ENCODE measurements at places on chromosomes 6 and 20.

DNA sequence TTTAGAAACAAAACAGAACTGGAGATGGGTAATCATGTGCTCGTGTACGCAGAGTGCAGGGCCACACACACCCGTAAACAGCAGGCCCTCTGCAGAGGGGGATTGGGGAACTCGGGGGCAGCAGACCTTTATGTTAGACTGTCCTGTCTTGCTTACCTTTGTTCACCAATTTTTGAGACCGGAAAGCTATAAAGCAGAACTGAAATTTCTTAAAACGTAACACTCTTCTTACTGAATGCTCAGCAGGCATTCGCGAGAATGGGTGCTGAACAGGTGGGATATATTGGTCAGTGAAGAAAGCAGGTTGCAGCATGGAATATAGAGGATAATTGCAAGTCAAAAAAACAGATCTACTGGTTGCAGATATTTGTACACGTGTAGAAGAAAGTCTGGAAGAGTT is 211.1 kb downstream of the BMP7 start:
- no peak for DNase-seq

GRCh38 chr20:42270539-42270938 is 652.4 kb upstream of the CHD6 start:
- no peak for DNase-seq

DNA sequence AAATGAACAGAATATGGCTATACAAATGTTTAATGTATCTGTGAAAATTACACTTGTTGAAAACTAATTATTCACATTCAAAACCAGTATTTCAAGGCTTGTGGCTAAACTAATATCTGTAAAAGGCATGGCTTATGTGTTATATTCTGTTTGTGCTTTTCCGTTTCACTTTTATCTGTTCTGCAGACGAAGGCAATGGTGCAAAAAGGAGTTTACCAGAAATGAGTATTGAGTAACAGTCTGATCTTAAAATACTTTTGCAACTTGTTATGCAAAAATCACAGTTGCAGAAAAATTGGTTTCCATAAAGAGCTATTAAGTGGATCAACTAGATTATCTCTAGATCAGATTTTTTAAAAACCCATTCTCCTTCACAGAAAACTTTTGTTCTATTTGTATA is 9.4 kb upstream of the STX11 start:
- DNase-seq = no peak

GRCh38 chr6:132888701-132889100 is 74.3 kb downstream of the RPS12 start:
- no peak for DNase-seq

GRCh38 chr20:45402946-45403345 is 5.1 kb upstream of the DBNDD2 start:
- no peak for DNase-seq

DNA sequence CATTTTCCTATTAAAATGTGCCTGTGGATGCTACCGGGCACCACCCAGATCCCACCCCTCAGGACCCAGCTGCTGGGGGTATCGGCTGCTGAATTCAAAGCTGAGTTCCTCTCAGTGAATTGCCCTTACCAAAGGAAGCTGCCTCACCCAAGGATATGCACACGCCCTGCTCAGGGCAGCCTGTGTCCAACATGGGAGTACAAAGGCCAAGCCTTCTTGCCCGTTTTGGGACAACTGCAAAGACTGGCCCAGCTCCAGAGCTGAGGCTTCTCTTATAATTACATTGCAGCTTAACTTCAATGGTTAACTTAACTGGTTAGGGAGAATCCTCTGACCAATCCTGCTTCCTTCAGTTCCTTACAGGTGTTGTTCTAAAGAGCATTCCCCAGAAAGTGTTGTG is 19.8 kb upstream of the FANCE start:
- DNase-seq = no peak

- no peak for DNase-seq
Observed at GRCh38 chr20:47878601-47879027, 93.3 kb upstream of the SULF2 start.

- no peak for DNase-seq
Observed at GRCh38 chr6:167700199-167700598, 126.5 kb upstream of the AFDN start.

GRCh38 chr20:1858871-1859270 is 36.3 kb upstream of the SIRPA start:
- DNase-seq = no peak

DNA sequence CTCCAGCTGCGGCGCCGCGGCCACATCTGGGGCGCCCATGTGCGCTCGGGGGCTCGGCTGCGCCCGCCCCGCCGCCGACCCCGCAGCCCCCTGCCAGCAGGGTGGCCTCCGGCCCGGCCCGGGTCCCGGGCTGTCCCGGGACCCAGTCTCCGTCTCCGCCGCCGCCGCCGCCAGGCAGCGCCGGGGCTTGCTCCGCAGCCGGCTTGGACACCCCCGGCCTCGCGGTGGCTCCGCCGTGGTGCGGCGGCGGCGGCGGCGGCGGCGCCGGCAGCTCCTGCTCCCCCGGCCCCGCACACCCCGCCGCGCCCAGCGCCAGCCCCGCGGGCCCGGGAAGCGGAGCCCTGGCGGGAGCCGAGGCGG is 219 bp downstream of the ISM1 start:
- no peak for DNase-seq

- DNase-seq = no peak
Observed at GRCh38 chr6:75424618-75425548, 68.7 kb downstream of the FILIP1 start.

GRCh38 chr6:10585209-10585845 is 64.2 kb downstream of the GCNT2 start:
- no peak for DNase-seq

DNA sequence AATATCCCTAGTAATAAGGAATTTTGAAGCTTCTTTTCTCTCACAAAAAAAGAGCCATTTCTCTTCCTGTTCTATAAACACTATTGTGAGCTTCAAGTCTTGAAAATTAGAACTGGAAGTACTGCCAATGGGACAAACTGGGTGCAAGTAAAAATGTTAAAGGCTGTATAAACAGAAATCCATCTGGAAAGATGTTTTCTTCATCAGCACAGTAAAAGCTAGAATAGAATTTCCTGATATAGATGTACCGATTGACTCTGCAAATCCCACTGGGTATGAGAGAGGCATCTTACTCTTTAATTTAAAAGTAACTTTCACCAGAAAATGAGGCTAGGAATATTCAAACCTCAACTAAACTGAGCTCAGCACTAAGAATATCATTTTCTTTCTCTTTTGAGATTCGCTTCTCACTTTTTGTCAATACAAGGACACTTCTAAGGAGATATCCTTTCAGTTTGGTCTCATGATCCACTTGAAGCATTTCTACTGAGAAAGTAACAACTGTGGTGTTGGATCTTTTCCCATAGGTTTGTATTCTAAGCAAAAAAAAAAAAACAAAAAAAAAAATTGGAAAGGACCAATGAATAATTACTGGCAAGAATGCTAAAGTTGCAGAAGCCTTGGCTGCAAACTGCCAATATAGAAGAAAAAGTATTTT is 169.0 kb upstream of the PRDM1 start:
- DNase-seq = no peak

DNA sequence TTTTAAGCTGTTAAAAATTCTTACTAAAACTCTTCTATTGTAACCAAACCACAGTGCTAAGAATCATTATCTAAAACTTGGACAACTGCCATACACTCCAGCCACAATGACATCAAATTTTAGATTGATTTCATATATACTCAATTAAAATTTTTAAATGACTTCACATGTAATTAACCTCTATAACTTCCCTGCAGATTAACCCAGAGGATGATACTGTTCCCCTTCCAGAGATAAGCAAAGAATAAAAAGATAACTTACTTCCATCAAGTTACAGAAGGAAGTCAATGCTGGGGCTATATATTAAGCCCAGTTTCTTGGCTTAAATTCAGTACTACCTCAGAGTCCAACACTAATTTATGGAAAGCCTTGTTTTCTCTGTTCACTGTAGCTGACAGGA is 71.3 kb downstream of the ARHGAP18 start:
- DNase-seq = no peak

DNA sequence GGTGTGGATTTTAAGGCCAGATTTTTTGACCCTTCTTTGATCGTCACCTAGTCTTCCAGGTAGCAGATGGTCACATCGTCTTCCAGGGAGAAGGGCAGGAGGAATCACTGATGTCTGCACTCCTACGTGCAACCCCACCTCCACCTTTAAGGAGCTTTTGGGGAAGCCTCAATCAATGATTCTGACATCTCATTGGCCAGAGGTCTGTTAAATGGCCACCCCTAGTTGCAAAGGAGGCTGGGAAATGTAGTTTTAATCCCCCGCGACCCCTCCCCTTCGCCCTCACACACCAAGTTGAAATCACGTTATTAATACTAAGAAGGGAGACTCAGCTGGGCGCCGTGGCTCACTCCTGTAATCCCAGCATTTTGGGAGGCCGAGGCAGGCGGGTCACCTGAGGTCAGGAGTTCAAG is 151.4 kb downstream of the BCAS1 start:
- no peak for DNase-seq

GRCh38 chr20:59170406-59171349 is 7.1 kb downstream of the ZNF831 start:
- no peak for DNase-seq

- no peak for DNase-seq
Observed at GRCh38 chr6:108518714-108519576, 41.8 kb upstream of the FOXO3 start.

DNA sequence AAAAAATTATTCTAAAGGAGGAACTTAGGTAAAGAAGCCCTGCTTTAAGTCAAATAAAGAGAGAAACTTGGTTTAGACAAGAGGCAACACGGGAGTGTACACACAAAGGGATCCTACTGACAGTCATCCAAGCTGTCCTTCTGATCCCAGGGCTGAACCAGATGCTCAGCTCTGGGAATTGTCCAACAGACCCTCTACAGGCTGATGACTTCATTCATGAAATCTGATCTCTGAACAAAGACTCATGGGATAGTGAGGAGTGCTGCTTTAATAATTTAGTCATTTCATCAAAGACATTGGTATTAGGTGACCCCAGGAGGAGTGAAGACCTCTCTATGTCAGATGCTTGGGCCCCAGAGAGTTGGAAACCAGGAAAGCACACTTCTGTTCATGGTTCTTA is 65.6 kb upstream of the ARMH2 start:
- DNase-seq = no peak

GRCh38 chr6:156107624-156108101 is 652.0 kb upstream of the NOX3 start:
- DNase-seq = no peak

DNA sequence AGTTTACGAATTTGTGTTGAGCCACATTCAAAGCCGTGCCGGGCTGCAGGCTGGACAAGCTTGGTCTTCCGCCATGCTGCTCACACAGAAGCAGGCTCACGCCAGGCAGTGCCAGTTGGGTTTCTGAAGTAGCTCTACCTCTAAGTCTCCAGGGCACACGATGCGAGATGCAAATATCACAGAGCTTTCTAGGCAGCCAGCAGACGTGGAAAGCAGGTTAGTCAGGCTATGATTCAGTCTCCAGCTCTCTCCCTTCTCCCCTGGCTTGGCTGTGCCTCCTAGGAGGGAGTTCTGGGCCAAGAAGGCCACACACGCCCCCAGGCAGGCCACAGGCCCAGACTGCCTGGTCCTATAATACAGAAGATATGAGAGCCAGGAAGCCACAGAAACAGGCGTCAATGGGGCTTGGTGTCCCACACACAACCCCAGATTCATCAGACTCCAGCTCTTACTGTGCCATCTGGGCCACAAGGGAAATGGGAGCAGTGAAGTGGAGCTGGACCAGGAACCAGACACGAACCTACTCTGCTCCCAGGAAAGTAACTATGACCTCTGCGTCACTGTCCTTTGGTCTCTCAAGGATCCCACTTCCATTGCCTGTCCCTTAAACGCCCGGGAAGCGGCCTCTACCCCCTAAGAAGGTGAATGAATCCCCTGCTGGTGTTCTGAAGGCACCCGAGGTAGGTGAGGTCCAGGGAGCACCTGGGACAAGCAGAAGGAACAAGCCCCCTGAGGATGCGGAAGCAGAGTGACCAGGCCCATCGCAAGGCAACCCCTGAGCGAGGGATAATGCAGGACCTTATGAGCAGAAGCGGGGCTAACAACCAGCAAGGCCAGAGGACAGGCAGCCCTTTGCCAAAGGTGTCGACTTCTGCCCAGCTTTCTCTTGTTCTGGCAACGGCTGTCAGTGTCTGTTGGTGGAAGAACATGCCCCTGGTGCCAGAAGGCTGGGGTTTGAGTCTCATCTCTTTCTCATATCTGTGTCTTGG is 61.2 kb downstream of the GFOD1 start:
- no peak for DNase-seq

GRCh38 chr6:2554651-2555260 is 196.0 kb downstream of the MYLK4 start:
- no peak for DNase-seq

GRCh38 chr20:57658833-57659516 is 38.7 kb upstream of the ZBP1 start:
- no peak for DNase-seq

GRCh38 chr20:36317675-36318074 is 11.5 kb downstream of the DLGAP4 start:
- DNase-seq = no peak

GRCh38 chr6:82987951-82988350 is 77.7 kb downstream of the UBE3D start:
- DNase-seq = no peak

- no peak for DNase-seq
Observed at GRCh38 chr6:35041086-35041861, 99.9 kb downstream of the TCP11 start.

DNA sequence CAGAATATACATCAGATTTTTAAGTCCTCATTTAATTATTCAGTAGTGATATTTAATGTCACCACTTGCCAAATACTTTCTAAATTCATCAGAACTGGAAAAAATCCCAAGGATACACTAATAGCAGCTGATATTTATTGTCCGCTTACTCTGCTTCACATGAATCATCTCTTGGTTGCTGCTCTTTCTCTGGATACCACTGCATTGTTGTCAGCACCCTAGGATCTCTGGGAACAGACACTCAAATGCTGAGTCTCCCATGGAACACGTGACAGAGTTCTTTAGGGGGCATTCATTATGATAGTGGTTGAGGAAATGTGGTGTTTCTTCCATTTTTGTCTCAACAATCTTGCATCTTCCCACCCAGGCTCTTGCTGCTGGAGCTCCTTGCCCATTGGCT is 318.0 kb downstream of the RFPL4B start:
- no peak for DNase-seq

- DNase-seq = no peak
Observed at GRCh38 chr20:3203315-3204123, 963 bp downstream of the DDRGK1 start.

GRCh38 chr6:143544011-143544696 is 32.6 kb upstream of the FUCA2 start:
- DNase-seq = no peak

DNA sequence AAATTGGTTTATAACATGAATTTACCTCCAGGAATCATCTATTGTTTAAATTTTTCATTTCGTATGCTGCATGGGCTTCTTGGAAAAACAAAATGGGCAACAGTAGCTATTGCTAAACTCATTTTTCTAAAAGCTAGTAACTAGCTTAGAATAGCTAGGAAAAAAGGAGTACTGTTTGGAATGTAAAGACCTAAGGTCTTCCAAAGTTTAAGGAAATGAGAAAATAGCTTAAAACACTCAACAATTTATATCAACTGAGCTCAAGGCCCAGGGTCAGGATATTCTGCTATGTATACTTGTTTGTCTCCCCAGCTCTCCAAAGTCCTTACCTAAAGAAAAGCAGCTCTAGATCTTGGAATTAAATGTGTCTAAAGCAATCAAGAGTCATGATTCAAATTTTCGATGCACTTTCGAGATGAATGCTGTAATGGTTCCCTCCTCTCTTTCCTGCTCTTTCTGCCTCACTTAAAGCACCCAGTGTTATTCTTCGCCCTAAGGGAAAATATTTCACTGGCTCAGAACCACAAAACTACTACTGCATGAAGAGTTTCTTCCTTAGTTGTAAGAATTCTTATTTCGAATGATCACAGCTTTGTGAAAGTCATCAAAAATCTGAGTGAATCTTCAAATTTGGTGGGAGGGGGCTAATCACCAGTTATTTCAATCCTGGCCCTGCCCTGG is 41.6 kb downstream of the LYRM4 start:
- no peak for DNase-seq

Data from LoVo (cell line).